Activated CD4-positive, alpha-beta T cell treated with anti-CD3 and anti-CD28 coated beads, Interleukin-2, amount 10 ng/mL, durations not matched to agents 7 days and 5 days (primary cell): ENCODE measurements at places on chromosomes 1 and 21. TPM values are rescaled to one million over a fixed set of nuclear protein-coding genes. Genes with fewer than 3 reads are reported as not detected.

DNA sequence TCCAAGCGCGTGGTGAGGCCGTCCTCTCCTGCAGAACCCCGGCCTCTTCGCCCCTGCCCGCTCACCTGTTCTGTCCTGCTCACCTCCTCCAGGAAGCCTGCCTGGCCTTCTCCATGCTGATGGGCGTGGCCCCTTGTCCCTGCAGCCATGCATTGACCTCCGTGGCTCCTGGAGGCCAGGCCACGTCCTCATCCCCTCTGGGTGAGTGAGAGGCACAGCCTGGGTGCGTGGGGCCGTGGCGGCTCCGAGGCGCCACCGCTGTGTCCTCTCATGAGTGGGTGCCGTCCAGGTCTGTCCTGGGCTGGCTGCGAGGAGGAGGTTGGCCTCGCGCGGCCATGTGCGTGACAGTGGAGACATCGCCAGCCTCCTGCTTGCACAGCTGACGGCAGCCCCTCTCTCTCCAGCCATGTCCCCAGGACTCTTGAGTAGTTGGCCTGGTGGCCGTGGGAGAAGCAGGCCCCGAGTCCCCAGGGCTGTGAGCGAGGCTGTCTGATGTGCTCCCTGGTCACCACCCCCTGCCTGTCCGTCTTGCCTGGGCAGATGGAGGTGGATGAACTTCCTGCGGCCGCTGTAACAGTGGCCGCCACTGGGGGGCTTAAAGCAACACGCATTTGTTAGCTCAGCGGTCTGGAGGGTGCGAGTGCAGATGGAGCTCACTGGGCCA lies 58.1 kb downstream of the PRKCZ start:
- H3K27me3 ChIP-seq: no peaks in the 10 kb centered on the region
- H3K4me1 ChIP-seq: no peaks in the 10 kb centered on the region
- no peak overlapping the region for H3K27ac ChIP-seq
- no peak overlapping the region for H3K4me3 ChIP-seq
- DNase-seq: no peak
- H3K36me3 ChIP-seq: no peaks in the 10 kb centered on the region

Gene TMIGD3
- not detected for total RNA-seq

Gene CCSAP
- 10.1 TPM for total RNA-seq

DNA sequence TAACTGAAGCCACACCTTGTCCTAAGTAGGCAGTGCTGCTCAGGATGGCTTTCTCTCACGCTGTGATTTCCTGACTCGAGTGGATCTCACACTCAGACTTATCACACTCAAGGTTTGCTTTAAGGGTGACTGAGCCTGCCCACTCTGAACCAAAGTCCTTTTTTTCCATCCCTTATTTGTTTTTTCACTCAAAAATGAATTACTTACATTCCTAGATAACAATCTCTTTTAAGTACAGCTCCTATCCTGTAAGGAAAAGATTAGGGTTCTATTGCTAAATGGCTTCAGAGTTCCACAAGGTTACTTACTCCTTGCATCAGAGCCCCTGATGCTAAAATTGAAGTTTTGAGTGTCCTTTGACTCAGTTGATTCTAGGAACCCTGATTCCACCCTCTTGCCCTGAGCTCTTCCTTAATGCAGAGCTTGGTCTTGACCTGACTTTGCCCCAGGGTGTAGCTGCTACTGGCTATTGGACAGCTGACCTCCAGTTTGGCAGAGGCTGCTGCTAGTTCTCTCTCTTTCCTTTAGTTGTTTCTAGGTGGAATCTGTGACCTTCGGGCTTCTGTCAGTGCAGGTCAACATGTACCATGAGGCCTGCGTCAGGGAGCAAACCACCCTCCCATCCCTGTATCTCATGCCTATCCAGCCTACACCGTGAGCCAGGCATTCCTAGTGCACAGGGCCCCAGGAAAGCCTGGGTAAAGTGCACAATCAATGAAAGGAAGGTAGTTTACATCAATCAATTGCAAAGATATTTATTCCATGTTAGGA lies 80.1 kb upstream of the CD55 start:
- DNase-seq: no peak
- H3K36me3 ChIP-seq: no peaks in the 10 kb centered on the region
- H3K27ac ChIP-seq: no peak overlapping the region
- H3K4me3 ChIP-seq: no peak overlapping the region
- no peaks in the 10 kb centered on the region for H3K4me1 ChIP-seq

GRCh38 chr1:40649592-40649930 lies 15.9 kb downstream of the RIMS3 start:
- H3K4me1 ChIP-seq: no peaks in the 10 kb centered on the region
- no peak overlapping the region for H3K4me3 ChIP-seq
- peaks cover 1% of the 10 kb centered on the region for H3K27me3 ChIP-seq
- no peaks in the 10 kb centered on the region for H3K36me3 ChIP-seq
- no peak overlapping the region for H3K27ac ChIP-seq
- no peak for DNase-seq

Gene LCE2C
- not detected for total RNA-seq

GRCh38 chr21:15224346-15225086 lies 159.7 kb upstream of the NRIP1 start:
- no peaks in the 10 kb centered on the region for H3K4me1 ChIP-seq
- DNase-seq: no peak
- H3K36me3 ChIP-seq: no peaks in the 10 kb centered on the region
- H3K27ac ChIP-seq: no peak overlapping the region
- no peak overlapping the region for H3K4me3 ChIP-seq

GRCh38 chr1:52119301-52120079 lies 22.4 kb upstream of the ZFYVE9 start:
- H3K27me3 ChIP-seq: peaks cover 2% of the 10 kb centered on the region
- H3K4me3 ChIP-seq: no peak overlapping the region
- H3K27ac ChIP-seq: no peak overlapping the region
- peaks cover 4% of the 10 kb centered on the region for H3K4me1 ChIP-seq
- no peaks in the 10 kb centered on the region for H3K36me3 ChIP-seq
- no peak for DNase-seq

Gene CFAP107
- total RNA-seq: not detected

DNA sequence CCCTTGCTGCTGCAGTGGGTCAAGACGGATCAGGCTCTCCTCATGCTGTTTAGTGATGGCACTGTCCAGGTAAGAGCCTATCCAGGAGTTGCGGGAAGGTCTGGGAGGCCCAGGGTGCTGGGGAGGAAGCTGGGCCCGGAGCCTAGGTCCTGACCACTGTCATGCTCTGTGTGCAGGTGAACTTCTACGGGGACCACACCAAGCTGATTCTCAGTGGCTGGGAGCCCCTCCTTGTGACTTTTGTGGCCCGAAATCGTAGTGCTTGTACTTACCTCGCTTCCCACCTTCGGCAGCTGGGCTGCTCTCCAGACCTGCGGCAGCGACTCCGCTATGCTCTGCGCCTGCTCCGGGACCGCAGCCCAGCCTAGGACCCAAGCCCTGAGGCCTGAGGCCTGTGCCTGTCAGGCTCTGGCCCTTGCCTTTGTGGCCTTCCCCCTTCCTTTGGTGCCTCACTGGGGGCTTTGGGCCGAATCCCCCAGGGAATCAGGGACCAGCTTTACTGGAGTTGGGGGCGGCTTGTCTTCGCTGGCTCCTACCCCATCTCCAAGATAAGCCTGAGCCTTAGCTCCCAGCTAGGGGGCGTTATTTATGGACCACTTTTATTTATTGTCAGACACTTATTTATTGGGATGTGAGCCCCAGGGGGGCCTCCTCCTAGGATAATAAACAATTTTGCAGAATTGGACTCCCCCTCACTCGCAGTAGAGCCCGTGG lies 1.7 kb downstream of the DYNLT4 start:
- DNase-seq: no peak
- peak overlapping the region; percentile 76 for H3K27ac ChIP-seq
- H3K4me3 ChIP-seq: no peak overlapping the region
- H3K4me1 ChIP-seq: peaks cover 74% of the 10 kb centered on the region

Gene CDCP2
- total RNA-seq: not detected

Gene PRKAA2
- total RNA-seq: not detected

Gene AKNAD1
- not detected for total RNA-seq

GRCh38 chr1:168565825-168566224 lies 10.6 kb upstream of the XCL1 start:
- no peaks in the 10 kb centered on the region for H3K4me1 ChIP-seq
- H3K36me3 ChIP-seq: no peaks in the 10 kb centered on the region
- no peak overlapping the region for H3K4me3 ChIP-seq

- no peak overlapping the region for H3K4me3 ChIP-seq
- H3K36me3 ChIP-seq: no peaks in the 10 kb centered on the region
- no peak overlapping the region for H3K27ac ChIP-seq
Measured at GRCh38 chr1:48681476-48682305, 95.0 kb downstream of the BEND5 start.

DNA sequence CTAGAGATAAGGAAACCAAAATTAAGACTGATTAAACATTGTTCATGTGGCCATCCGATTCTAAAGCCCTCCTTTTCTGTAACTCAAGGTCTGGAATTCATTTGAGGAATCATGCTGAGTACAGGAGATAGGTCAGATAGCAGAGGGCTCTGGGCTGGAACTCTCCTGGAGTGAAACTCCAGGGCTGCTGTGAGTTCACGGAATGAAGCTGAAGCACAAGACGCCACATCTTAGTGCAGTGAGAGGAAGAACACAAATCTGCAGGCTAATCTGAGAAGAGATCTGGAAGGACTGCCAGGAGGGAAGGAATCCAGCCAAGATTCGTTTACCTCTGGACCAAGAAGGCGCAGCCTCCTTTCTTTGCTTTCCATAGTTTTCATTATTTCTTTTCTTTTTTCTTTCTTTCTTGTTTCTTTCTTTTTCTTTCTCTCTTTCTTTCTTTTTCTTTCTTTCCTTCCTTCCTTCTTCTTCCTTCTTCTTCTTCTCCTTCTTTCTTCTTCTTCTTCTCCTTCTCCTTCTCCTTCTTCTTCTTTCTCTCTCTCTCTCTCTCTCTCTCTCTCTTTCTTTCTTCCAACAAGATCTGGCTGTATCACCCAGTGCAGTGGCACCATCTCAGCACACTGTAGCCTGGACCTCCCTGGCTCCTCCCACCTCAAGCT lies 74.8 kb upstream of the ATP1B1 start:
- no peak for DNase-seq
- H3K27me3 ChIP-seq: peaks cover 5% of the 10 kb centered on the region
- no peak overlapping the region for H3K4me3 ChIP-seq
- H3K36me3 ChIP-seq: peaks cover 5% of the 10 kb centered on the region
